Myocyte (in vitro differentiated cells): ENCODE measurements at places on chromosomes 3 and 15. TPM values are rescaled to one million over a fixed set of nuclear protein-coding genes. Genes with fewer than 3 reads are reported as not detected.

DNA sequence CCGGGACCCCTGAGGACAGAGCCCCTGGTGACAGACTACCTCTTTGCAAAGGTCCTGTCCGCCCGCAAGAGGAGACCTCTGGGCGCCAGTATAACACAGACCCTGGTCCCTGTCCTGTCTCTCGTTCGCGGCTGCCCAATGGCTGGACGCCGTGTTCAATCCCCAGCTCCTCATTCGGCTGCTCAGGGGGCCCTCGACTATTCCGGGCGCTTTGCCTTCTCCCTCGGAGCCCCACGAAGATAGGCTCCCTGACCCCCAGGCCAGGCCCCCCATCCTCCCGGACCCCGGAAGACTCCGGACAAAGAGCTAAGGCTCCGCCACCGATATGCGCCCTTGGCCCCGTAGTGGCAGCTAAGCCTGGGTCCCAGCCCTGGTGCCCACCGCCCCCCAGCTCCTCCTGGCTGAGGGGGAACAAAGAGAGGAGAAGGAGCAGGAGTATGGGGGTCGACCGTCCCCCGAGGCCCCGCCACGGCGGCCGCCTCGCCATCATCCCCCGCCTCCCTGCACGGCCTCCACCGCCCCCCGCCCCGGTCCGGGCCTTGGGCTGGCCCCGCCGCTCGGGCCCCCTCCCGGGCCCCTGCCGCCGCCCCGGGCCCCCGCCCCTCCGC, 437 bp downstream of the CELSR3 start:
- no peak for DNase-seq

DNA sequence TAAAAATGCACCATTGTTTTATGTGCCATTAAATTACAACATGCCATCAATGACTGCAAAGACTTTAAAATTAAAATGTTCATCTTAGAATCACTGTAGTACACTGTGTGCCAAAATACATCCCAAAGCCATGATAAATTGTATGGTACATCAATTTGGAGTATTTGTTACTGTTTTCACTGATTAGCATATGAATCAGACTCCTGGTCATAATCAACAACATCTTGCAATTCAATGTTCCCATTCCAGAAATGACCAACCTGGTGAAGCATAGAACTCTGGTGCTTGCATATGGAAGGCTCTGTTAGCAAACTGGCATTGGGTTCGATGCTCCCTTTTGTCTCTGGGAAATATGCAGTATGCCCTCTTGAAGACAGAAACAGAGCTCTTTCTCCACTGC, 22.5 kb downstream of the LYSMD2 start:
- DNase-seq, result no peak

CCK gene
- not detected in 2 replicates for total RNA-seq

- no peak for DNase-seq
These were observed 5.7 kb upstream of the HLTF start for GRCh38 chr3:149091983-149092382.

DNA sequence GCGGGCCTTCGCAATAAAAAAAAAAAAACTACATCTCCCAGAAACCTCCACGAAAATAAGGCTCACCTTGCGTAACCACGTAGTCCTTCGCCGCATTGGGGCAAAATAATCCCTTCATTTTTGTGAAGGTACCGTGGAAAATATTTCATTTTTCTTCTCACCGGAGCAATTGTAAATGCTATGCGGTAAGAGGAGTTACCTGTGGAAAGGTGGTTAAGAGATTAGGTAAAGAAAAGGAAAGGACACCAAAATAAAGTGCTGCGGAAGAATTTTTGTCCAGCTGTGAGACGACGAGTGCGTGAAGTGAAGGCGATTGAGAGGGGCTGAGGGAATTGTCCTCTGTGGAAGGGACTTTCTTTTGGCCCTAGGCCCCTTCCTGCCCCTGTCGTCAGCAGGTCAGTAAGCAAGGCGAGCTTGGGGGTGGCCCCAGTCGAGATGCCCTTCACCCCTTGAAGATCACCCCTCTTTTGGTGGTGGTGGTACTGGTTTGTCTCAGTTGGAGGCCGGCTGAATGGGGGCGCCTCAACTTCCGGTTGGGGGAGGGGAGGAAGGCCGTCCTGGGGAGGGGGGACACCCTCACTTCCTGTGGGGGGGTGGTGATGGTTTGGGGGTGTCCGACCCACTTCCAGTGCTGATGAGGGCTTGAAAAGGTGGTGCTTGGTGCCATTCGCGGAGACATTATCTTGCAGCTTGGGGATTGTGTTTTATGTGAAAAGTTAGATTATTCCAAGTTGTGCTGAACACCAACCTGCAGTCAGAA, at the start of gene HMG20A:
Gene HMG20A, plus strand, starts transcription at position 279 of the 760 bp plus-strand sequence. CDS start 37,520 bp downstream, outside the sequence.
- peak; percentile 91 for DNase-seq
